Frontal cortex (tissue), 4 donors: ENCODE measurements at places on chromosomes 13 and 19.

- DNase-seq = no peak
Measured at GRCh38 chr19:2511570-2511969, 35.6 kb downstream of the GADD45B start.

GRCh38 chr19:49151267-49152118 is 3.7 kb downstream of the HRC start:
- no peak for DNase-seq

GRCh38 chr19:39524495-39524894 is 8.2 kb downstream of the EID2B start:
- DNase-seq = no peak

GRCh38 chr13:40572961-40573360 is 93.5 kb downstream of the FOXO1 start:
- DNase-seq = no peak

- no peak for DNase-seq
Measured at GRCh38 chr13:112776971-112777370, 87.1 kb downstream of the ATP11A start.
